Esophagus muscularis mucosa (tissue), 4 donors: ENCODE measurements at places on chromosomes 3 and 15. TPM values are rescaled to one million over a fixed set of nuclear protein-coding genes. Genes with fewer than 3 reads are reported as not detected.

The SPTSSB gene
- total RNA-seq = not detected

DNA sequence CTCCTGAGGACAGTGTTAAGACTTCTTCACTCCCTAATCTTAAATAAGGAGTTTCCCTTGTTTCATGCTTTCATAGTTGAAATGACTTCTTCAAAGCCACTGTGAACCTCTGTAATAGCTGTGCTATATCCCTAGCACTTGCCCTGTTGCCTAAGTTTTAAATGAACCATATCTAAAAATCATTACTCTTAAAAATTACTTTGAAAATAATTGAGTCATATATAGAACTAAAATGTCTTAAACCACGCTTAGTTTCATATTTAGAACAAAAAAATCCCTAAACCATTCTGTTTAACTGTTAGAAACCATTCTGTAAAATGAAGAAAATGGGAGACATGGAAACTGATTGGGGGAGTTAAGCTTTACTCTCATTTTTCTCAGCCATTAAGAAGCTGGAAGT lies 29.8 kb downstream of the DNAJC19 start:
- peaks cover 4% of the 10 kb centered on the region for H3K4me1 ChIP-seq
- no peaks in the 10 kb centered on the region for H3K27me3 ChIP-seq
- DNase-seq = no peak
- no peak overlapping the region for H3K4me3 ChIP-seq

- peak; percentile 57 for DNase-seq
- no peak overlapping the region for H3K27ac ChIP-seq
- H3K4me3 ChIP-seq = no peak overlapping the region
- H3K36me3 ChIP-seq = no peaks in the 10 kb centered on the region
- no peaks in the 10 kb centered on the region for H3K4me1 ChIP-seq
These were observed 24.8 kb upstream of the BOC start for GRCh38 chr3:113186566-113186965.

- H3K4me3 ChIP-seq = no peak overlapping the region
- H3K36me3 ChIP-seq = no peaks in the 10 kb centered on the region
- no peak overlapping the region for H3K27ac ChIP-seq
- DNase-seq = no peak
These were observed 164.0 kb upstream of the HES1 start for GRCh38 chr3:193971966-193972365.

DNA sequence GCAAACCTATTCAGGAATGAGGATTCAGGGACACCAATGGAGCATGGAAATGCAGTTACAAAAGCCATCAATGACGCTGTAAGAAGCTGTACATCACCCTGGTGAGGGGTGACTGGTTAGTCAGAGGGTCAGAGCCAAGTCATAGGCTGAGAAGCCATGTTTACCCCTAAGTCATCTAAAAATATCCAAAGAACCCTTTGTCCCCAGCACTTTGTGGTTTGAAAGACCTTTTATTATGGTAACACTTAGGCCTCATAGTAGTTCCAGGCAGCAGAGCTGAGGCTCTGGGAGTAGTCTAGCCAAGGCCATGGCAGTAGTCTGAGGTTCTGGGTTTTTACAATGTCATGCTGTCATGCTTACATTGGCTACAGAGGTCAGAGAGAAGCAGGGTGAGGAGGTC lies 131.2 kb downstream of the CTNNB1 start:
- H3K36me3 ChIP-seq = no peaks in the 10 kb centered on the region
- no peak for DNase-seq
- H3K4me1 ChIP-seq = peaks cover 9% of the 10 kb centered on the region
- H3K27me3 ChIP-seq = no peaks in the 10 kb centered on the region

The RNF111 gene
- 18.8 TPM for total RNA-seq

The KIF23 gene
- 7.1 TPM for total RNA-seq

DNA sequence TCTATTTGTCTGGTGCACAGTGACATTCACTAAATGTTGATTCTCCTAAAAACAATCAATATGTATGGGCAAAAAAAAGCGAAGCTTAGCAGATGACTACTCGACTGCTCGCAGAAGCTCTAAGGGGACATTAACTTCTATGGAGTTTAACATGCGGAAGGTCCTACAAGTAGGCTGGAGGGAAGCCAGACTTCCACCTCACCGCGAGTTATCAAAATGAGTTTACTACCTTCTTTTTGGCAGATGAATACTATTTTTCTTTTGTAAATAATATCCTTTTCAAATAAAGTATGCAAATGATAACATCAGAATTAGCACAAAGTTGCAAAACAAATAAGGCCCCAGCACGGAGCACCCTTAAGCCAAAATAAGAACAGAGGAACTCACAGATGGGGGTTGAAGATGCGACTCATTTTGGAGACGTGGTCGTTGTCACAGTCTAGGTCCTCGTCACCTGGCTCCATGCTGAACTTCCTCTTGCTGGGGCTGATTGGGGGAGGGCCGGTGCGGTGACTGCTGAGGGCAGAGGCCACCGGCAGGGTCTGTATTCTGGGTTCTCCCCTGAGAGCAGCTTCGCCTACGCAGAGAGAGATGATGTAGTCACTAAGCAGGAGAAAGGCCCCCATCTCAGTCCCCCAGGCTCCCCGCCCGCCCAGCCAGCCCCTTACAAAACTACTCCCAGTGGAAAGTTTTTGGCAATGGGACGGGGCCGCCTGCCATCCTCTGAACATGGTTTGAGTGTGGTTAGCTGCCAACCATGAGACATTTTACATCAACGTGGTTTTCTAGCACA lies 42.1 kb downstream of the VGLL4 start:
- H3K4me1 ChIP-seq = peaks cover 88% of the 10 kb centered on the region
- peak overlapping the region; percentile 92 for H3K27ac ChIP-seq
- H3K4me3 ChIP-seq = peak overlapping the region; percentile 8
- no peaks in the 10 kb centered on the region for H3K27me3 ChIP-seq
- no peak for DNase-seq
- no peaks in the 10 kb centered on the region for H3K36me3 ChIP-seq
